ENCODE measurements at places on chromosomes 6 and 20. TPM values are rescaled to one million over a fixed set of nuclear protein-coding genes. Genes with fewer than 3 reads are reported as not detected.

FERMT1 gene
- total RNA-seq: not detected

KCNQ2 gene
- total RNA-seq: not detected

BPIFA1 gene
- not detected for total RNA-seq

SOX18 gene
- 1.2 TPM for total RNA-seq

LYRM2 gene
- 34.4 TPM for total RNA-seq

SLC35D3 gene
- not detected for total RNA-seq

THBD gene
- 66.3 TPM for total RNA-seq

ZSCAN26 gene
- 19.8 TPM for total RNA-seq

C20orf141 gene
- not detected for total RNA-seq

UTRN gene
- 144 TPM for total RNA-seq

- H3K27me3 ChIP-seq: no peaks in the 10 kb centered on the region
- H3K36me3 ChIP-seq: no peaks in the 10 kb centered on the region
- no peak overlapping the region for H3K27ac ChIP-seq
- DNase-seq: no peak
Observed at GRCh38 chr6:135202836-135203235, 21.7 kb downstream of the MYB start.

- no peak overlapping the region for H3K27ac ChIP-seq
- H3K36me3 ChIP-seq: peaks cover 38% of the 10 kb centered on the region
- DNase-seq: no peak
- no peaks in the 10 kb centered on the region for H3K27me3 ChIP-seq
- H3K4me3 ChIP-seq: no peak overlapping the region
- peaks cover 2% of the 10 kb centered on the region for H3K4me1 ChIP-seq
Observed at GRCh38 chr20:17625246-17626051, 55.6 kb downstream of the DSTN start.

DNA sequence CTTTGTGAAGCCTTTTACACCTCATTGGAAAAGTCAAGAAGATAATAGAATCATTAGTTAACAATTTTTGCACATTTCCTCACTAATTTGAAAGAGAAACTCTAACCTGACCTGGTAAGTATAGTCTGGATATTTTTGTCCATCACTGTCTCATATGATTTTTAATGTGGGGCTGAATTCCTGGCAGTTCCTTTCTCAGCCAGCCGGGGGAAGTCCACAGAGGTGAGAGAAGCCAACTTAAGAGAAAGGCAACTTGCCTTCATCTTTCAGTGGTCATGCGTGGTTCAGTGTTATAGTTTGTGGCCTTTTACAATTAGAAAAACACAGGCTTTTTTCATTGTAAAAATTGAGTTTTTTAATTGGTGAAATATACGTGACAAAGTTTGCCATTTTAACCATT is 80.6 kb downstream of the CDYL start:
- H3K27me3 ChIP-seq: no peaks in the 10 kb centered on the region
- DNase-seq: no peak
- H3K27ac ChIP-seq: no peak overlapping the region
- no peak overlapping the region for H3K4me3 ChIP-seq

- H3K4me3 ChIP-seq: no peak overlapping the region
- H3K4me1 ChIP-seq: peaks cover 17% of the 10 kb centered on the region
- H3K27ac ChIP-seq: peak overlapping the region; percentile 32
- H3K36me3 ChIP-seq: no peaks in the 10 kb centered on the region
Observed at GRCh38 chr6:112563368-112563767, 216.2 kb downstream of the RFPL4B start.

GRCh38 chr6:145263778-145264211 is 471.5 kb downstream of the EPM2A start:
- no peaks in the 10 kb centered on the region for H3K4me1 ChIP-seq
- H3K27ac ChIP-seq: no peak overlapping the region
- no peaks in the 10 kb centered on the region for H3K36me3 ChIP-seq
- peaks cover 34% of the 10 kb centered on the region for H3K27me3 ChIP-seq

DNA sequence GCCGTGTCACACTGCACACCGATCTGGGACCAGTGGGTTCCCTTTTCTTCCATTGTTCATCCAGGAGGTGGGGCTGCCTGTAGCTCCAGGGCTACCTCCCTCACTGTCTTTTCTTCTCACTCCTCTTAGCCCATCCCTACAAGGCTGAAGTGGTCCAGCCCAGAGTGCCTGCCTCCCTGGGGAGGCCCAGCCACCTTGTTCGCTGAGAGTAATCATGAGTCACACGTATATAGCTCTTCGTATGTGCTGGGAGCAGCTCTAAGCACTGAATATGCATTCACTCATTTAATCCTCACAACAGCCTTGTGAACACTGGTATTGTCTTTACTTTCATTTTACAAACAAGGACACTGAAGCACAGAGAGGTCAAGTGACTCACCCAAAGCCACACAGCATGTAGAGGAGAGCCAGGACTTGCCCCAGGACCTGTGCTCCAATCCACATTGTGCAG is 14.7 kb upstream of the CCDC167 start:
- H3K27me3 ChIP-seq: peaks cover 37% of the 10 kb centered on the region
- H3K4me3 ChIP-seq: peak overlapping the region; percentile 4
- H3K36me3 ChIP-seq: no peaks in the 10 kb centered on the region
- peaks cover 36% of the 10 kb centered on the region for H3K4me1 ChIP-seq
- no peak for DNase-seq
- H3K27ac ChIP-seq: no peak overlapping the region

GRCh38 chr6:21898107-21898796 is 304.7 kb downstream of the SOX4 start:
- peaks cover 8% of the 10 kb centered on the region for H3K4me1 ChIP-seq
- no peaks in the 10 kb centered on the region for H3K27me3 ChIP-seq
- no peaks in the 10 kb centered on the region for H3K36me3 ChIP-seq
- no peak overlapping the region for H3K4me3 ChIP-seq
- H3K27ac ChIP-seq: no peak overlapping the region

- no peak for DNase-seq
- H3K4me3 ChIP-seq: no peak overlapping the region
- no peaks in the 10 kb centered on the region for H3K27me3 ChIP-seq
- peaks cover 43% of the 10 kb centered on the region for H3K4me1 ChIP-seq
- H3K36me3 ChIP-seq: no peaks in the 10 kb centered on the region
- no peak overlapping the region for H3K27ac ChIP-seq
Observed at GRCh38 chr6:3887150-3887700, 38.1 kb downstream of the FAM50B start.

DNA sequence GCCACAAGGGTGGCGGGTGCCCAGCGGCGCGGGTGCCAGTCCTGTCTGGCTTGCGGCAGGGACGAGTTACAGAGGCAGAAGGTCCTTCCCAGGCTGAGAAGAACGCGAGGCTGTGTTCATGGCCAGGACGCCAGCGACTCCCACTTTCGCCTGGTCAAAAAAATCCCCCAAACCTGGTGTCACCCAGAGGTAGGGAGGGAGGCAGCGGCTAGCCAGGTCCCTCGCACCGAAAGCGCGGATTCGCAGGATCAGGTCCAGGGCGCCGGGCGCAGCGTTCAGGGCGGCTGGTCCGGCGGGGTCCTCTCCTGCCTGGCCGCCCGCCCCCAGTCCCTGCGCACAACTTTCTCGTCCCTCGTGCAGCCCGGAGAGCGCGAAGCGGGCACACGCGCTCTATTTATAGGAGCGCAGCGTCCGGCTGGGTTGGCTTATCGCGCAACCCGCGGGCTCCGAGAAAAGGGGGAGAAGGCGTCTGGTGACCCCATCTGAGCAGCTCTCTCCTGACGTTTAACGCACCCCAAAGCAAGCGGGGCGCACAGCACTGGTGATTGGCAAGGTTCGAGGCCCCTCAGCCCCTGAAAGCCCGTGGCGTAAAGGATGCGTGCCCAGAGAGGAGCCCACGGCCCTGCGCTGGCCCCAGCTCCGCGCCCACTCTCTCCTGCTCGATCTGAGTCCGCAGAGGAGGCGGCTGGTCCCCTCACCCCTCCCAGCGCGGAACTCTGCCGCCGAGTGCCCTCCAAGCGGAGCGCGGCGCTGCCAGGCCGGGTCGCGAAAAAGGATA is 519 bp downstream of the CBLN4 start:
- H3K36me3 ChIP-seq: no peaks in the 10 kb centered on the region
- DNase-seq: no peak
- H3K27me3 ChIP-seq: no peaks in the 10 kb centered on the region
- no peak overlapping the region for H3K27ac ChIP-seq
- H3K4me3 ChIP-seq: no peak overlapping the region

- no peaks in the 10 kb centered on the region for H3K4me1 ChIP-seq
- DNase-seq: no peak
- no peaks in the 10 kb centered on the region for H3K36me3 ChIP-seq
- H3K27ac ChIP-seq: no peak overlapping the region
Observed at GRCh38 chr6:128743974-128744765, 138.8 kb upstream of the LAMA2 start.

DNA sequence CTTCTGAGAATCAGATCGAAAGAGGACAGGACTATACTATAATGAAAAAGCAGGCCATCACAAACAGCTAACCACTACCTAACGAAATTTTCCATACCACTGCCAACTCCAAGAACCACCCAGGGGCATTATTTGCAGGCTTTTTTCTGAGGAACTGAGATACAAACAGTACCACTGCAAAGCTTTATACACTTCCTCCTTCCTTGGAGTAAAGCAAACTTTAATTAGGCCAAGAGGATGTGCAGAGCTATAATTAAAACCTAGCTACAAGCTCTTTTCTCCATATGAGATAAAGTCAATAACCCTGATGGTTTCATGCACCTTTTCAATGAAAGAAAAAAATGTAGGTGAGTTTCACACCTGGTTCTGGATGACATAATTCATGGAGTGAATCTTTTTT is 68.5 kb downstream of the ELOVL5 start:
- H3K36me3 ChIP-seq: peaks cover 25% of the 10 kb centered on the region
- no peak overlapping the region for H3K27ac ChIP-seq
- H3K4me3 ChIP-seq: no peak overlapping the region

DNA sequence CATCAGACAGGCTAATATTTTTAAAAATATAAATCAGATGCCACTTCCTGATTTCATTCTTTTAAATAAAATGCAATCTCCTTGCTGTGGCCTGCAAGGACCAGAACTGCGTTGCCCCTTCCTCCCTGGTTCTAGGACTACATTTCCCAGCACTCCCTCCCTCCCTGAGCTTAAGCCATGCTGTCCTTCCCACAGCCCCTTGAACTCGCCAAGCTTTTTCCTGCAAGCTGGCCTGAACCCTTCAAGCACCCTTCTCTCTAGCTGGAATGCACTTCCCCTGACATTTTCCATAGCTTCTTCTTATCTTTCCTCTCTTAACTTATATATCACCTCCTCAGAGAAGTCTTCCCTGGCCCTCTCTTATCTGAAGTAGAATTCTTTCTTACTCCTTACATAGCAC is 6.1 kb upstream of the DOK5 start:
- H3K27ac ChIP-seq: no peak overlapping the region
- H3K27me3 ChIP-seq: no peaks in the 10 kb centered on the region
- no peaks in the 10 kb centered on the region for H3K36me3 ChIP-seq

- peaks cover 24% of the 10 kb centered on the region for H3K4me1 ChIP-seq
- H3K27me3 ChIP-seq: no peaks in the 10 kb centered on the region
- no peak overlapping the region for H3K27ac ChIP-seq
- H3K36me3 ChIP-seq: peaks cover 7% of the 10 kb centered on the region
- no peak overlapping the region for H3K4me3 ChIP-seq
Observed at GRCh38 chr20:13452470-13453124, 186.1 kb downstream of the TASP1 start.

DNA sequence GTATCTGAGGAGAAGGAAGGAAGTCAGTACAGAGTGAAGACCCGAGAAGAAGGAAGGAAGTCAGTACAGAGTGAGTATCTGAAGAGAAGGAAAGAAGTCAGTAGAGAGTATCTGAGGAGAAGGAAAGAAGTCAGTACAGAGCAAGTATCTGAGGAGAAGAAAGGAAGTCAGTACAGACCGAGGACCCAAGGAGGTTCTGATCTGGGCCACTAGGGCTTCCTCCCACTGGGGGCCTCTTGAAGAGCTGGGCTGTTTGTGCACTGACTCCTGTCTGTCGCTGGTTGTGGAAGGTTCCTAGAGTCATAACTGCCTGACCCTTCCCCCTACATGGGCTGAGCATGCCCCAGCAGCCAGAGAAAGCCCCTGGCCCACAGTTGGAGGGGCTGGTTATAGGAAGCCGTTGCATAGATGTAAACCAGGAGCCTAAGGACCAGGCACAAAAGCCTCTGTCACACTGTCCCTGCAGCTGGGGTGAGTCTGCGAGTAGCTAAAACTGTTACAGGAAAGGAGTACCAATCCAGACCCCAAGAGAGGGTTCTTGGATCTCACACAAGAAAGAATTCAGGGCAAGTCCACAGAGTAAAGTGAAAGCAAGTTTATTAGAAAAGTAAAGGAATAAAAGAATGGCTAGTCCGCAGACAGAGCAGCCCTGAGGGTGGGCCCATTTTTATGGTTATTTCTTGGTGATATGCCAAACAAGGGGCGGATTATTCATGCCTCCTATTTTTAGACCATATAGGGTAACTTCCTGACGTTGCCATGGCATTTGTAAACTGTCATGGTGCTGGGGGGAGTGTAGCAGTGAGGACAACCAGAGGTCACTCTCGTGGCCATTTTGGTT is 395.9 kb downstream of the PREX1 start:
- no peaks in the 10 kb centered on the region for H3K36me3 ChIP-seq
- no peaks in the 10 kb centered on the region for H3K4me1 ChIP-seq
- no peak overlapping the region for H3K4me3 ChIP-seq
- DNase-seq: no peak
- H3K27ac ChIP-seq: no peak overlapping the region

DNA sequence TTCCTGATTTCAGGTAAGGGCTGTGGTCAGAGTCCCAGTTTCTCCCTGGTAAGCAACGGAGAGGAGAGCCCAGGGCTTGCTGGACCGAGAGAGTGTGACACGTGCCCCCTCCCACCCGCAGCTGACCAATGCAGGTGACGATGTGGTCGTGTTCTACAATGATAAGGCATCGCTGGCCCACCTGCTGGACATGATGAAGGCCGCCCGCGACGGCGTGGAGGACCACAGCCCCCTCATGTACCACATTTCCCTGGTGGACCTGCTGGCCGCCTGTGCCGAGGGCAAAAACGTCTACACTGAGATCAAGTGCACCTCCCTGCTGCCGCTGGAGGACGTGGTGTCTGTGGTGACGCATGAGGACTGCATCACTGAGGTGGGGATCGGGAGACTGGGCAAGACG is 31.7 kb downstream of the UQCC2 start:
- no peaks in the 10 kb centered on the region for H3K27me3 ChIP-seq

DNA sequence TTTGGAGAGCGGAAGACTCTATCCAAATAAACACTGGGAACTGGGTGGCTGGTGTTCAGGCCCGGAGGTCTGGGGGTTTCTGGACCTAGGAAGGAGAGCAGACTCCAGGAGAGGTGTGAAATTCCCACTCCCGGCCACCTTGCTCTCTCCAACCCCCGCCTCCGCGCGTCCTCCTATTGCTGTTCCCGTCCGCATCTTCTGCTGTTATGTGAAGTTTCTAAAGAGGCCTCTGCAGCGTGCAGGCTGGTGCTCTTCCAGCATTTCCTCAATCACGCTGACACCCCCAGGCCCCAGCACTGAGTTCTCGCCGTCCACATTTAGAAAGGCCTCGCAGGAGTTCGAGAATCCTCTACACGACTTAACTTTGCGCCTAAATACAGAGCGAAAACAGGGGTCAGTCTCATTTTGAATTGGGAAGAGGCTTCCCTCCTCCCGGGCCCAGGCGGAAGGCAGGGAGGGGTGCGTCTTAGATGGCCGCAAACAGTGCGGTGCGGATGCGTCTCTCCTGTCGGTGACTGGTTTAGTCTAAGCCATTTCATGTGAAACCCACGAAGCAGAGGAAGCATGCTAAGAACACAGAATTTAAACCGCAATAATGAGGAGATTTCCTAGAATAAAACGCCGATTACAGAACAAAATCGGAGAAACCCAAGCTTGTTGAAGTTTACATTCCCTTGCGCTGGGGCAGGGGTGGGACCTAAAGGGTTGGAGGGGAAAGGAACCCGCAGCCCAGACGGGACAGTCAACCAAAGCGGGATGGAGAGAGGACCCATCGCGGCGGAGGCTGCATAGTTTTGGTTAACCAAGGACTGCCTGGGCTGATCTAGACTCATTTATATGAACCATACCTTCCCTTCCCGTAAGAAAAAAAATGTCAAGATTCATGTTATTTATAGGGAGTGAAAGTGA is 4.0 kb upstream of the FOXF2 start:
- no peak overlapping the region for H3K27ac ChIP-seq
- DNase-seq: no peak
- peaks cover 4% of the 10 kb centered on the region for H3K36me3 ChIP-seq
- peaks cover 68% of the 10 kb centered on the region for H3K27me3 ChIP-seq
